ENCODE measurements at places on chromosomes 1 and 21. TPM values are rescaled to one million over a fixed set of nuclear protein-coding genes. Genes with fewer than 3 reads are reported as not detected.

GRCh38 chr1:189205863-189206262 lies 1271.8 kb downstream of the BRINP3 start:
- no peak overlapping the region for H3K4me3 ChIP-seq
- no peak overlapping the region for H3K27ac ChIP-seq
- no peaks in the 10 kb centered on the region for H3K27me3 ChIP-seq
- H3K4me1 ChIP-seq = no peaks in the 10 kb centered on the region
- DNase-seq = no peak

DNA sequence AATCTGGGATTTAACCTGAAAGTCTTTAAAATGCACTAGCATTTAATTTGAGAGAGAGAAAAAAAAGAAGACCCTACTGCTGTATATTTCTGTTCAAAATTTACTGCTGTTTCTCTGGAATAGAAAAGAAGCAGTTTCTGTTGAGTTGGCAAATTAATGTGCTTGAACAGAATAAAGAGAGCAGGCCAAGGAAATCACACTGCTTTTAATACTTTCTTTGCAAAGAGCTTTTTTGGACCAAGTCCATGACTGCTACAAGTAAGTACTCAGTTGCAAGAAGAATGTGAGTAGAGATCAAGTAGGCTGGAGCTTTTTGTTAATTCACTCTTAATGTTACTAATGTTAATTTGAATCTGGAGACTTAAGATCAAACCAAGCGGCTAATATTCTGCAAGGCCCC lies 336.2 kb upstream of the SGIP1 start:
- no peak for DNase-seq
- H3K4me3 ChIP-seq = no peak overlapping the region
- H3K36me3 ChIP-seq = no peaks in the 10 kb centered on the region
- H3K27me3 ChIP-seq = no peaks in the 10 kb centered on the region
- H3K4me1 ChIP-seq = no peaks in the 10 kb centered on the region
- H3K27ac ChIP-seq = no peak overlapping the region

DNA sequence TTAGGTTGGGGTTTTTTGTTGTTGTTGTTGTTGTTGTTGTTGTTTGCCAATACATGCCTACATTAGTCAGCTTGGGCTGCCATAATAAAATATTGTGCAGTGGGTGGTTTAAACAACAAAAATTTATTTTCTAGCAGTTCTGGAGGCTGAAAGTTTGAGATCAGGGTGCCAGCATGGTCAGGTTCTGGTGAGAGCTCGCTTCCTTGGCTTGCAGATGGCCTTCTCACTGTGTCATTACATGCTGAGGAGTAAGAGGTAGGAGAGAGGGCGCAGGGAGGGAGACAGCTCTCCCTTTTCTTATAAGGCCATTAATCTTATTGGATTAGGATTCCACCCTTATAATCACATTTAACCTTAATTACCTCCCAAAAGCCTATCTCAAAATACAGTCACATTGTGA lies 52.7 kb downstream of the DIRAS3 start:
- no peaks in the 10 kb centered on the region for H3K27me3 ChIP-seq
- no peaks in the 10 kb centered on the region for H3K36me3 ChIP-seq
- no peaks in the 10 kb centered on the region for H3K4me1 ChIP-seq
- H3K27ac ChIP-seq = no peak overlapping the region
- H3K4me3 ChIP-seq = no peak overlapping the region
- no peak for DNase-seq

- DNase-seq = peak; percentile 68
- no peaks in the 10 kb centered on the region for H3K27me3 ChIP-seq
- H3K36me3 ChIP-seq = no peaks in the 10 kb centered on the region
- no peaks in the 10 kb centered on the region for H3K4me1 ChIP-seq
These were observed 35.5 kb downstream of the TOMM20 start for GRCh38 chr1:235093013-235093695.

DNA sequence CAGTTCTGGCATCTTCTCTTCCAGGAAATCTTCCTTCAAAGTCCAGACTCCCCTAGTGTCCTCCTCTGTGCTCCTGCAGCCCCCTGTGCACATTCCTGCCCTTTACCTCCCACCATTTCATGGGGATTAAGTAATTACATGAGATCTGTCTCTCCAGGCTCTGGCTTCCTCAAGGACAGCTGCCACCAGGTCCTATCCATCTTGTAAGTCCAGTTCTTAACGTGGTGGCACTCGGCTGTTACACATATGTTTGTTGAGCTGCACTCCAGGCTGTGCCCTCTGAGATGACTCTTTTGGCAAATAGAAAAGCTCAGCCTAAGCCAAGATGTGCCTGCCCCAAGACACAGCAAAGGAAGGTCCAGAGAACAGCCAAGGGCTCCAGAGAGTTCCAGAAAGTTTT lies 57.4 kb upstream of the CAMK1G start:
- no peak overlapping the region for H3K4me3 ChIP-seq
- DNase-seq = no peak
- H3K36me3 ChIP-seq = no peaks in the 10 kb centered on the region
- no peaks in the 10 kb centered on the region for H3K4me1 ChIP-seq

GRCh38 chr1:19764848-19765247 lies 34.9 kb downstream of the TMCO4 start:
- no peaks in the 10 kb centered on the region for H3K27me3 ChIP-seq
- H3K36me3 ChIP-seq = no peaks in the 10 kb centered on the region
- H3K4me1 ChIP-seq = no peaks in the 10 kb centered on the region
- DNase-seq = no peak

DNA sequence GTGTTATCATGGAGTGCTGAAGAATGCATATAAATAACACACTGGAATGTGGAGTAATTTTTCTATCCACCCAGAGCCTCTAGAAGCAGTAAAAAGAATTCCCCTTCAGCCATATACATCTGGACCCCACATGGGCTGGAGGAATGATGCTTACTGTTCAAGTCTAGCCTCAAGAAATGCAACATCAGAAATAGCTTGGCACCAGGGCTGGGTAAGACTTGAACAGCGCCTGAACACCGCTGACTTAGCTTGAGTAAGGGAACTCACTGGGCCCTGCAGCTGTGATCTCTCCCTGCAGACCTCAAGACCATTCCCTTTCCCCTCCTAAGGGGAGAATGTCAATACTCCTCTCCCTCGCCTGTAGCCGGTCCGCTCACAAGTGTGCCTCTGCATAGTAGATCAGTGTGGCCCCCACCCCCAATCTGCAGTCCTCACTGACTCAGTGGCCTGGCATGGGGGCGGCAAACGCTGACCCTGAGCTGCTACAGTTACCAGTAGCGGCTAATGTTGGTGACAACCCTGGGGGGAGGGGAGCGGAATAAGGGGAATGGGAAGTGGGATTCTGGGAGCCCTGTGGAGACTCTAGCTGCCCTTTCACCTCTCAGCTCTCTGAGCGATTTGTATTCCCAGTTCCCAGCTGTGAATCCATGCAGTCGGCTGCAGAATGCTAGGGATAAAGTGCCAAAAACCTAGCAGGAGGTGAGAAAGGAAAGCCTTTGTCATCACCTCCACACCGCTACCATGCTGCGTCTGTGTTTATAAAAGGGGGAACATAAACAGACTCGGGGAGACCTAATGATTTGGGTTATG lies 483.9 kb downstream of the DISC1 start:
- no peak overlapping the region for H3K27ac ChIP-seq
- no peaks in the 10 kb centered on the region for H3K36me3 ChIP-seq
- no peak overlapping the region for H3K4me3 ChIP-seq
- DNase-seq = no peak
- no peaks in the 10 kb centered on the region for H3K4me1 ChIP-seq

DNA sequence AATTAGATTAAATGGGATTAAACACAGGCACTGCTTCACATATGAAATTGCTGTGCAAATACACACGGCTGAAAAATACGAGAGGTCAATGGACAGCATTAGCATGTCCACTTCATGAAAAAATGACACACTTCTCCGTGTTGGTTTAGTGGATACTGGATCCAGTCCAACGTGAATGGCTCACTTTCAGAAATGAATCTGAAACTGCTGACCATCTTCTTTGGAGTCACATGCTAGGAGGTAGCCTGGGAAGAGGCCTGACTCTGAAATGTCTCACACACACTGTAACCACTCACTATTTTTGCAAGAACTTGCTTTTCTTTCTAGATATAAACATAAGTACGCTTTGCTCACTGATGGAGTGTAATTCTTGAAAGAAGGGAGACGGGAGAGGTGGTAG lies 127.3 kb downstream of the HLCS start:
- no peak overlapping the region for H3K4me3 ChIP-seq
- no peak for DNase-seq
- no peak overlapping the region for H3K27ac ChIP-seq

DNA sequence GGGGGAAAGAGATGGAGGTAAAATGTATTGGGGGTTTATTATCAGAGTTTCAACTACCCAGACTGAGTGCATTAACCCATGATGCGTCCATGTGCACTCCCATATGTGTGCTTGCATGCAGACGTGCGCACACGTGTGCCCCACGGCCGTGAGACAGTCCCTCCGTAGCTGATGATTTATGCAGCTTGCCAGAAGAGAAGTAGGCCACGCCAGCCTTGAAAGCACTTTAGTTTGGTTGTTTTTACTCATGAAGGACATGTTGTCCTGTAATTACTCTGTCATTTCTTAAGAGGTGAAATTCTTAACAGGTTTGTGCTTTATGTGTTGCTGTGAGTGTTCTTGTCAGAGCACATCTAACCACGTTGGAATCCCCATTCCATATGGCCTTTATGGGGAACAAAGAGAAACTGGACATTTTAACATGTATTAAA lies 467.8 kb downstream of the LMO4 start:
- H3K27me3 ChIP-seq = no peaks in the 10 kb centered on the region
- no peak overlapping the region for H3K27ac ChIP-seq
- no peak overlapping the region for H3K4me3 ChIP-seq
- no peaks in the 10 kb centered on the region for H3K36me3 ChIP-seq
- DNase-seq = no peak
- H3K4me1 ChIP-seq = peaks cover 6% of the 10 kb centered on the region

DNA sequence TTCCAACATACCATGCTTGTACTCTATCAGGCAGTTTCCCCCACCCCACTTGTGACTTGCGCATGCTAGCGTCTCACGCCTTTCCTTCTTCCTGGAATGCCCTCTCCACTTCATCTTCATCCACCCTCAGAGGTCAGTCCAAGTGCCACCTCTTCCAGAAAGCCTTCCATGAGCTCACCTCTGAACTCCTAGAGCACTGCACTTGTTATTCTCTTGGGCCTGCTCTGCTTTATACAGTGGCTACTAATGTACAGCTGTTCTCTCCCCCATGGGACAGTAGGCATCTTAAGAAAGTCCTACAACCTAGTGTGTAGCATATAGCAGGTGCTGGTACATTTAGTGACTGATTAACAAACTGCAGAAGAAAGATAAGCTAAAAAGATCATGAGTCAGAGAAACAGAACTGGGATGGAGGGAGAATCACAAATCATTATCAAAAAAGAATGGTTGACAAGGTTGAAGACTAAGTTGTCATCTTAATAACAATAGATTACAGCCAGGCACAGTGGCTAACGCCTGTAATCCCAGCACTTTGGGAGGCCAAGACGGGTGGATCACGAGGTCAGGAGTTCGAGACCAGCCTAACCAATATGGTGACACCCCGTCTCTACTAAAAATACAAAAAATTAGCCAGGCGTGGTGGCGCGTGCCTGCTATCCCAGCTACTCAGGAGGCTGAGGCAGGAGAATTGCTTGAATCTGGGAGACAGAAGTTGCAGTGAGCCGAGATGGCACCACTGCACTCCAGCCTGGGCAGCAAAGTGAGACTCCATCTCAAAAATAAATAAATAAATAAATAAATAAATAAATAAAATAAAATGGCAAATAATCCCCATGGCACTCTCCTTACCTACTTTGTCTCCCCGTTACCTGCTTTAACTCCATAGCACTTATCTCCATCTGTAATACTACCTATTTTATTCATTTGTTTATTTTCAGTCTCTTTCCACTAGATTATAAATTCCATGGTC lies 16.3 kb upstream of the TSPAN1 start:
- no peak overlapping the region for H3K27ac ChIP-seq
- H3K4me3 ChIP-seq = no peak overlapping the region
- no peak for DNase-seq
- no peaks in the 10 kb centered on the region for H3K27me3 ChIP-seq
- no peaks in the 10 kb centered on the region for H3K36me3 ChIP-seq

DNA sequence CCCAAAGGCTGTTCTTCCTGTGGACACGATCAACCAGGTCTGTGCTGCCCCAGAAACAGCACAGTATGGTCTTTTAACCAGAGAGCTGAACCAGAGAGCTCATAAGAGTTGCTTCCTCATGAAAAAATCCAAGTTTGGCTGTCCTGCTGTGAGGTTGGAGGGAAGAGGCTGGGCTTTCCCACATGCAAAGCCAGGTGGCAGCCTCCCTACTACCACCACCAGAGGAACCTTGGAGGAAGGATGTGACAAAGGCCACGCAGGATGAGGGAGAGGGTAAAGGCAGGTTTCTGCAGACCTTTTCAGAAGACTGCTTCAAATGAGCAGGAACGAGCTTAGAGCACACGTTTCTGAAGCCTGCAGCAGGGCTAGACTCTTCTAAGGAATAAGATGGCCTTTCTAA lies 27.1 kb downstream of the FAM78B start:
- H3K4me3 ChIP-seq = no peak overlapping the region
- H3K27ac ChIP-seq = no peak overlapping the region
- DNase-seq = no peak
- no peaks in the 10 kb centered on the region for H3K4me1 ChIP-seq

DNA sequence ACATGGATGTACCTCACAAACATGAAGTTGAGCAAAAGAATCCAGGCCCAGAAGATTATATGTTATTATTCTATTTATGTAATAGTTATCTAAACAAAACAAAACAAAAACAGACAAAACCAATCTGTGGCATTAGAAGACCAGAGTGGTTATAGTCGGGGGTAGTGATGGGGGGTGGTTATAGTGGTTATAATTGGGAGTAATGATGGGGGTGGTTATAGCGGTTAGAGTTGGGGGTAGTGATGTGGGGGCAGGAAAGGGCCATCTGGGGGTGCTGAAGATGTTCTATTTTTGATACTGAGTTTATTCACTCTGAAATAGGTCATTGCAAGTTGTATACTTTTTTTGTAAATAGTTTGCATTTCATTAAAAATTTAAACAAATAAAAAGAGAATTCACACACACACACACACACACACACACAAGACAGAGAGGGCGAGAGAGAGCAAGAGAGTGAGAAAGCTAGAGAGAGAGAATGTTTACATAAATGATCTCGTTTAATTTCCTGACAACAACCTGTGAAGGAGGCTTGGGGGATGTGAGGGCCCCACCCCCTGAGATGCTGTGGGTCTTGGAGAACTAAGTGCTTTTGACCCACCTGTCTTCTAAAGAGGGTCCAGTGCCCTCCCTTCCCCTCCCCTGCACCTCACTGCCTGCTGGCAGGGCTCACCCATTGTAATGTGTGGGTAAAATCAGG lies 37.4 kb downstream of the RHOU start:
- no peak overlapping the region for H3K27ac ChIP-seq
- no peak overlapping the region for H3K4me3 ChIP-seq
- H3K27me3 ChIP-seq = no peaks in the 10 kb centered on the region

DNA sequence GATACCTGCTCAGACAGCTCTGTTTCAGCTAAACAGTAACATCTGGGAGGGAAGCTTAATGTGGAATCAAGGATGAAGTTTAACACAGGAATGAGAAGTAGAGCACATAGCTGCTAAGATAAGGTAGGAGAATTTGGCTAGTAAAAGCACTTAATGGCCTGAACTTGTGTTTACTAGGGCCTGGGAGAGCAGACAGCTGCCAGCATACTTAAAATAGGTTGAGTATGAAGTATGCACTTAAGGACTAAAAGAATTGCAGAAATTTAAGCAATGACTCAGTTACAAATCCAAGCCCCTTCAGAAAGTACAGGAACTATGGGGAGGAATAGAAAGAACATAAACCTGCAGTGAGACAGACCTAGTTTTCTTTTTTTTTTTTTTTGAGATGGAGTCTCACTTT lies 53.0 kb downstream of the BACH1 start:
- DNase-seq = no peak
- H3K4me3 ChIP-seq = no peak overlapping the region
- H3K27me3 ChIP-seq = no peaks in the 10 kb centered on the region
- no peaks in the 10 kb centered on the region for H3K36me3 ChIP-seq

- no peaks in the 10 kb centered on the region for H3K36me3 ChIP-seq
- DNase-seq = peak; percentile 90
- H3K4me1 ChIP-seq = peaks cover 18% of the 10 kb centered on the region
- H3K27ac ChIP-seq = peak overlapping the region; percentile 32
These were observed 24.6 kb downstream of the DMAP1 start for GRCh38 chr1:44237721-44238457.

IKBKE gene
- 15.9 TPM for total RNA-seq

Measured in colonic mucosa (tissue), 4 donors.